ENCODE measurements at places on chromosomes 3 and 15.

DNA sequence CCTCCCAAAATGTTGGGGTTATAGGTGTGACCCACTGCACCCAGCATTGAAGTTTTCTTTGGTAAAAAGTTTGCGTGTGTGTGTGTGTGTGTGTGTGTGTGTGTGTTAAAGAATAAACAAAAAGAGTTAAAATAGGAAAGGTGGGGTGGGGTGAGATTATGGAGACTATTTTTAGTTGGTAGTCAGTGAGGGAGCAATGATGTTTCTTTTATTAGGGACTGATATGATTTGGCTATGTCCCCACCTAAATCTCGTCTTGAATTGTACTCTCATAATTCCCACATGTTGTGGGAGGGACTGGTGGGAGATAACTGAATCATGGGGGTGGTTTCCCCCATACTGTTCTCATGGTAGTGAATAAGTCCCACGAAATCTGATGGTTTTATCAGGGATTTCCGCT is 92.2 kb downstream of the CGNL1 start:
- DNase-seq, result peak; percentile 7

- peak; percentile 58 for DNase-seq
These were observed 9.2 kb downstream of the SLTM start for GRCh38 chr15:58924327-58924726.

GRCh38 chr3:127801731-127802313 is 20.5 kb downstream of the MGLL start:
- DNase-seq, result no peak

- DNase-seq, result no peak
These were observed 57.0 kb upstream of the GATM start for GRCh38 chr15:45435124-45435903.

DNA sequence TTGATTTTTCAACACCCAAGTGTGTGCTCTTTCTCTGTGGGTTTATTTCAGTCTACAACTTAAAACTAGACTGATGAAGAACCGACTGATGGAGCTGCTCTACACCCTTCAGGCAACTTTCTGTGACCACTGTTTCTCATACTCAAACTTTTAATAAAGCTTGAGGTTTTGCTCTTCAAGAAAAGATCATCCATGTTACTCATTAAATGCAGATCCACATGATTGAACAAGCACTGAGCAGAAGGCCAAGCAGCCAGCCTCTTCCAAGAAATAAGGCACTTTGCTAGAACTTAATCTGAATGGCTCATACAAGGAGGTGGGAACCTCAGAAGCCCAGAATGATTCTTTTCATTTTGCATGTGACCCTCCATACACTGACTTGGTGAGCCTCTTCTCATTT is 8.7 kb downstream of the SLC27A2 start:
- no peak for DNase-seq

DNA sequence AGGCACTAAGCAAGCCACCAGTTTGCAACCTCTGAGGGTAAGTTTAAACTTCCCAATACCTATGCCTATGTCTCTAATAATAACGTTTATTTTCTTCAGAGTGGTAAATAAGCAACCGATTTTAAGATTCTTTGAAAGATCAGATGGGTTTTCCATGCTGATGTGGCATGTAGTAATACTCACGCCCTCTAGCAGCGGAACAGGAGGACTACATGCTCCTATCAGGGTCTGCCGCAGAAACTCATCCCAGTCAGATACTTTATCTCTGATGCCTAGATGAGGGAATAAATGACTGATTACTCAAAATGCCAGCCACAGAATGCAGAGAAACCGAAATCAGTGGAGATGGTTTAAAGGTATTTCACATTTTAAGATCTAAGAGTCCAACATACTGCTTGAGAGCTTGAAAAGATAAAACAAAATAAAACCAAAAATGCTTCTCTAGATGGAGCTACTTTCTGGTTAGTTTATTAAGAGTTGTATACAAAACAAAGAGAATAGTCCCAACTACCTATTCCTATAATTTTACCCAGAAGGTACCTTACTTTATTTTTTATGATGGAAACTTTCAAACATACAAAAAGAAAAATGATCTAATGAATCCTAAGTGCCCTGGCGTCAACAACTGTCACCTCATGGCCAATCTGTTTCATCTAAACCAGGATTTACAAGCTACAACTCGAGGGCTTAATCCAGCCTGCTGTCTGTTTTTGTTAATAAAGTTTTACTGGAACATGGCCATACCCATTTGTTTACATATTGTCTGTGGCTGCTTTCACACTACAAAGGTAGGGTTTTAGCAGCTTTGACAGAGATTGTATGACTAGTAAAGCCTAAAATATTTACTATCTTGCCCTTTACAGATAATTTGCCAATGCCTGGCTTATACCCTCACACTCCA is 37.5 kb upstream of the STIMATE start:
- peak; percentile 30 for DNase-seq

- DNase-seq, result no peak
These were observed 110.5 kb upstream of the BFSP2 start for GRCh38 chr3:133289322-133289721.

GRCh38 chr3:134315286-134316106 is 58.8 kb downstream of the AMOTL2 start:
- no peak for DNase-seq

- no peak for DNase-seq
These were observed 21.4 kb upstream of the SRP14 start for GRCh38 chr15:40060236-40060961.

All from MV-4-11 (cell line).